ENCODE measurements at places on chromosomes 5 and 9.

- DNase-seq, result no peak
Observed at GRCh38 chr9:22170990-22171670, 162.0 kb upstream of the CDKN2B start.

DNA sequence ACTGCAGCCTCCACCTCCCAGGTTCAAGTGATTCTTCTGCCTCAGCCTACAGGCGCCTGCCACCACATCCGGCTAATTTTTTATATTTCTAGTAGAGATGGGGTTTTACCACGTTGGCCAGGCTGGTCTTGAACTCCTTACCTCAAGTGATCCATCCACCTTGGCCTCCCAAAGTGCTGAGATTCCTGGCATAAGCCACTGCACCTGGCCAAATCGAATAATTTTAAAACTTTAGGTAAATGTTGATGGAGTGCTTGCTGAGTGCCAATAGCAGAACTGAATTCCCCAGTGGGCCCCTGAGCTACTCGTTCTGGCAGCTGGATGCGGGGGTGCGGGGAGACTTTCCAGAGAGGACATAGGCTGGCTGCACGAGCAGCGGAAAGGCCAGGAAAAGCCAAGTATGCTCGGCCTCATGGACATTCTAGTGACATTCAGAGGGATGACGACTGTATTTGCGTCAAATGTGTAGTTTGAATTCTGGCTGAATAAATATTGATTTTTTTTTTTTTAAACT, 16.8 kb downstream of the TRAF2 start:
- no peak for DNase-seq

DNA sequence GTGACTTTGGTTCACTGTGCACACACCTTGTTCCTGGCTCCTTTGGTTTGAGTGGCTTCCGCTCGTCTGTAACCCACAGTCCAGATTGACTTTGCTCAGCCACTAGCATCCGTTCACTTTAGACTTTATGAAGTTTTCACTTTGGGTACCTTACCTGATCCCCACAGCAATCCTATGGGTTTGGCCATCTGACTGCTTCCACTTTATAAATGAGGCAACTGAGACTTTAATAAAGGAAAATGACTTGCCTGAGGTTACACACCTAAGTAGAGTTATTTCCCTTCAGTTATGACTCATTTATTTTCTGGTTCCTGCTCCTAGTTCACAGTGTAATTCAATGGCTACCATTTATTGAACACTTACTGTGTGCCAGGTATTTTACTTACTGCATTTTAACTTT, 94.2 kb upstream of the SAP30L start:
- no peak for DNase-seq

GRCh38 chr9:19028835-19029451, 4.1 kb downstream of the SAXO1 start:
- DNase-seq, result no peak

DNA sequence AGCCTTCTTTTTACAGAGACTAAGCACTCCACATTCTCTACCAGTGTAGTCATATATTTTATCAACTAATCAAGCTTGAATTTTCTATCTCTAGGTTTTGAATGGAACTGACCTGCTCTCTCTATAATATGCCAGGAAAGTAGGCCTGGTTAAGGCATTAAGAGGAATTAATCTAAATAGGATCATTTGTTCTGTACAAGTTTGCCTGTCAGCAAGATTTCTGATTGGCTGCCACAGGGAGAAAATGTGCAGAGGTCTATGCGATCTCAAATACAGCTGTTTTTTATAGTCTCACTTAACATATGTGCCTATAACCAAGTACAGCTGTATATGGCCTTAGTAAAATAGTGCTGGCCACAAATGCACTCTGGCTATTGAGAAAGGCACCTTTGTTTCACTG, 418.8 kb downstream of the KDM4C start:
- DNase-seq, result no peak

DNA sequence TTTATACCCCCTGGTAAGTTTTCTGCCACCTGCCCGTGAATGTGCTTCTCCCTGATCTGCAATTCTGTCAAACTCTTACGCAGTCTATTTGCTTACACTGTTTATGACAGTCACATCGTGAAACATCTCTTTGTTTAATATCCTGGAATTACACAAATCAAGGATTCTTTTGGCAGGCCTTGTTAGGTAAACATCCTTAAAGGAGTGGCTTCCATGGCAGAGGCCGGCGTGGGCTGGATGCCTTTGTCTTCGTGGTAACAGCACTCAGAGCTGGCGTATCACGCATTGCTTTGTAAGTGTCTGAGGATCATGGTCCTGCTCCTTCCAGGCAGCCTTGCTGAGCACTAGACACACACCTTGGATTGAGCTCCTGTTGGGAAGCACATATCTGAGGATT, 145.7 kb downstream of the IRX1 start:
- DNase-seq, result no peak

GRCh38 chr5:131209506-131210150, 38.9 kb downstream of the LYRM7 start:
- no peak for DNase-seq

GRCh38 chr5:27906481-27906880, 868.1 kb upstream of the CDH9 start:
- DNase-seq, result no peak

DNA sequence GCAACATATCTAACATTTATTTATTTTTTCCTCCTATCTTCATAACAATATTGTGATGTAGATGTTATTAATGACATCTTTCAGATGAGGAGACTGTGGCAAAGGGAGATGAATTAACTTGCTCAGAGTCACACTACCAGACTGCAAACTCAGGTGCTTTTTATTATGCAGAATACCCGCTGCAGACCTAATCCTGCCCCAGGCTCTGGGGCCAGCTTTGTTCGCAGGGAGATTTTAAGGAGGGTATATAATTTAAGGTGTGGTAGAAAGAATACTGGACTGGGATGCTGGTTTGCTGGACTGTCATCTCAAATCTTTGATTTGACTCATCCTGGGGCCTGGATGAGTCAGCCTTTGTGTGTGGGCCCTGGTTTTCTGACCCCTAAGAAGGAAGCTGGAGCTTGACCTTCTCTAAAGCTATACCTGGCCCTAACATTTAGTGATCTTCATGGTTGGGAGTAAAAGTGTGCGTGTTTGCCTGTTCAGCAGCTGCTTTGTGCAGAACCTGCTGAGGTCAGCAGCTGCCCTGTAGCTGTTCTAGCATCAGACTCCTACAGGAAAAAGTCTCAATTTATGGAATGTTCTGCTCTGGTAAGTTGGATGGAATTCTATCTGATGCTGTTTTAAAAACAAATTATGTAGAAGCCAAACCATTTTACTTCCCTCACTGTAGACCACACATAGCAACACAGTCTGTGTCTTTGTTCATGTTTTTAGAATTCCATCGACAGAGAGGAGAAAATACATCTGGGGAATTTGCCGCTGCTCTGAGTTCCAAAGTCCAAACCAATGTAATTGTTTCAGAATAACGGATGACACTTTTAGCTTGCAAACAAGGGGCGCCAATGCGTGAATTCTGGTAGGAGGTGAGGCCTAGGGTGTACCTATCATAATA, 4.5 kb downstream of the SLC36A1 start:
- DNase-seq, result no peak

- DNase-seq, result no peak
Observed at GRCh38 chr9:131405428-131405827, 11.5 kb downstream of the PRRC2B start.

- no peak for DNase-seq
Observed at GRCh38 chr9:113536483-113537228, 73.1 kb downstream of the RGS3 start.

DNA sequence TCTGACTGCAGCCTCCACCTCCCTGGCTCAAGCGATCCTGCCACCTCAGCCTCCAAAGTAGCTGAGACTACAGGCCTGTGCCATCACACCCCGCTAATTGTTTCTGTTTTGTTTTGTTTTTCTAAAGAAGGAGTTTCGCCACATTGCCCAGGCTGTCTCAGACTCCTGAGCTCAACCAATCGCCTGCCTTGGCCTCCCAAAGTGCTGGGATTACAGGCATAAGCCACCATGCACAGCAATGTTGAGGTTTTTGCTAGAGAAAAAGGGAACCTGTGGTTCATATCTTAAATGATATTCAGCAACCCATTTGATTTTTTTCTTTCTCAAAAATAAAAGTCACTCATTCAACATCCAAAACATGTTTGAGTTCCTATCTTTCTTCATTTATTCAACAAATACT, 20.4 kb upstream of the DELE1 start:
- no peak for DNase-seq

DNA sequence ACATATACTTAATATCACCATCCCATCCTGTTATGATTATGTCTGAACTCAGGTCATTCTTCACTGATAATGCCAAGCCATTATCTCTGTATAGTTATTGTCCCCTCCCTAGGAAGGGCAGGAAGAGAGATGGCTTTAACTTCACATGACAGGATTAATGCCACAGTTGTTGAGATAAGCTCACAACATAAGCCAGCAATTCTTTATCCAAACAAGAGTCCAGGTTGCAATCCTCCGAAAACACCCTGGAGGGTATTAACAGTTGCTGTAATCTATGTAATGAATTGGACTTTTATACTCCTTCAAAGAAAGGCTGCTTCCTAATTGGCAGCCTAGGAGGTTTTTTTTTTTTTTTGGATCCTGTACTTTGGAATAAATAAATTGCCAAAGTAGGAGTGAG, 779.4 kb downstream of the SEMA5A start:
- DNase-seq, result no peak

GRCh38 chr5:138033907-138034306, 1.0 kb upstream of the FAM13B start:
- no peak for DNase-seq

DNA sequence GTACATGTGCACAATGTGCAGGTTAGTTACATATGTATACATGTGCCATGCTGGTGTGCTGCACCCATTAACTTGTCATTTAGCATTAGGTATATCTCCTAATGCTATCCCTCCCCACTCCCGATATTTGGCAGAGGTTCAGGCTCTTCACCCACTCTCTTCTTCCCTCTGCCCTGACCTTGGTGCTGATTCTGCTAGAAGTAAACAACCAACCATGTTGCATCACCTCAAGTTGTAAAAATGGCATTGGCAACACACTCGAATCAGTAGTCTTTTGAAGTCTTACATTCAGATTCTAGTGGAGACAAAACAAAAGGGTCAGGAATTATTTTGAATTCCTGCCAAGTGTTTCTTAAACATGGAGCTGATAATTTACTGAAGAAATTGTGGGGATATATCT, 40.0 kb downstream of the PRR16 start:
- DNase-seq, result no peak

GRCh38 chr5:179194201-179194910, 134.2 kb downstream of the ZNF354C start:
- DNase-seq, result no peak

GRCh38 chr5:150148117-150148927, 7.3 kb downstream of the PDGFRB start:
- no peak for DNase-seq

DNA sequence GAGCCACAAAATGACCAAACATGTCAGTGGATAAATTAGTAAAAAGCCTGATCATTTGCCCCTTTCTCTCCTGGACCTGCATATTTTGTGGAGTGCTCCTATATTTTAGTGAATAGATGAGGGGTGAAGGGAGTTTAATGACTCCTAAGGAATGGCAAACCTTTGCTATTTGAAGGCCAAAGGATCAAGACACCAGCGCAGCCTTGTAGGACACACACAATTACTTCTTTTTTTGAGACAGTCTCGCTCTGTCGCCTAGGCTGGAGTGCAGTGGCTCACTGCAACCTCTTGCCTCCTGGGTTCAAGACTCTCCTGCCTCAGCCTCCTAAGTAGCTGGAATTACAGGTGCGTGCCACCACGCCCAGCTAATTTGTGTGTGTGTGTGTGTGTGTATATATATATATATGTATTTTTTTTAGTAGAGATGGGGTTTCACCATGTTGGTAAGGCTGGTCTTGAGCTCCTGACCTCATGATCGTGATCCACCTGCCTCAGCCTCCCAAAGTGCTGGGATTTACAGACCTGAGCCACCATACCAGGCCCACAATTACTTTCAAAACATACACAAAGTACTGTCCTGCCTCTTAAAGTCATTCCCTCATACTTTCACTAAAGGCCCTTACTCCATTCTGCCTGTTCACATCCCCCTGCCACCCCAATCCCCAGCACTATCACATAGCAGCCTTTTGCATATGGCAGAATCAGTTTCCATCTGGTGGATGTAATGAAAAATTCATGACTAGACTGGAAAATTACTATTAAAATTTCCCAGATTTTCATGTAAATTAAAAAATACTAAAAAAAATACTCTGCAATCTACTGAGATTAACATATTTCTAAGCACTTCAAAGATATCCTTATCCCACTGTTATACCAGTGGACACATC, 60.4 kb downstream of the CSNK1A1 start:
- no peak for DNase-seq

- DNase-seq, result no peak
Observed at GRCh38 chr5:131521252-131521651, 113.8 kb downstream of the RAPGEF6 start.

GRCh38 chr5:68002836-68003235, 212.7 kb upstream of the PIK3R1 start:
- DNase-seq, result no peak

GRCh38 chr9:125183054-125183453, 6.5 kb downstream of the PPP6C start:
- DNase-seq, result no peak

DNA sequence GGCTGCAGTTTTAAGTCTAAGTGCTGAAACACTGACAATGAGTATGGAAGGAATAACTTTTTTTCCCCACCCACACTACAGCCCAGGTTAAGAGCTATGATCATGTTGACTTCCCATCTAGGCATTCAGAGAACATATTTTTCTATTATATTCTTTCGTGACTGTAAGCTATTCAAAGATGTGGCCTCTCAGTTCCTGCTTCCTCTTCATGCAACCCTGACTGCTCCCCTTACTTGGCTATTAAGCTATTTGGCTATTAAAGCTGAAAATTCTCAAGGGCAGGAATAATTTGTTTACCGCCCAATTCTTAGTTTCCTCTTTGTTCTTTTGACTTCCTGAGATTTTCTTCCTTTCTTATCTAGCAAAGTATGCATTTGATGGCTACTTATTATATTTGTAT, 18.6 kb upstream of the ALDH1A1 start:
- no peak for DNase-seq

DNA sequence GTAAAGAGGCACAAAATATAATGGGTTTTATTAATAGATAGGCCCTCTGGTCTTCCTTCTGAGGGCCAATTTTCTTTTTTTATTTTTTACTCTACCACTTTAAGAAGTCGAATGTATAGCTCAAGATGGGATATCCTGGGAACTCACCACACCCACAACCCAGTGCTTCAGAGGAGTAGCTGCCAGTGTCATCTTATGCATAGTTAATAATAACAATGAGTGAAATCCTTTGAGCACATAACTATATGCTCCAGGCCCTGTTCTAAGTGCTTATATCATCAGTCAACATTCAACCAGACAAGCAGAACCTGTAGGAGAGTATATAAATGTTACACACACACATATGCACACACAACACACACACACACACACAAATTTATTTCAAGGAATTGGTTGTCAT, 150.3 kb upstream of the ACTBL2 start:
- no peak for DNase-seq

- no peak for DNase-seq
Observed at GRCh38 chr5:56822981-56823380, 7.6 kb downstream of the MAP3K1 start.

GRCh38 chr5:73947906-73948640, 322.1 kb downstream of the ARHGEF28 start:
- DNase-seq, result no peak

- DNase-seq, result no peak
Observed at GRCh38 chr9:87596862-87597261, 99.2 kb downstream of the DAPK1 start.

Measured in esophagus squamous epithelium (tissue), 5 donors.